K562 (cell line): ENCODE measurements at places on chromosomes 2 and 18. TPM values are rescaled to one million over a fixed set of nuclear protein-coding genes. Genes with fewer than 3 reads are reported as not detected.

- no peak for DNase-seq
Measured at GRCh38 chr2:209878701-209879100, 107.1 kb downstream of the UNC80 start.

- DNase-seq, result no peak
Measured at GRCh38 chr2:86186431-86186830, 8.8 kb downstream of the IMMT start.

GRCh38 chr18:48540251-48541025 lies 1.6 kb downstream of the CTIF start:
- DNase-seq, result peak; percentile 79

DNA sequence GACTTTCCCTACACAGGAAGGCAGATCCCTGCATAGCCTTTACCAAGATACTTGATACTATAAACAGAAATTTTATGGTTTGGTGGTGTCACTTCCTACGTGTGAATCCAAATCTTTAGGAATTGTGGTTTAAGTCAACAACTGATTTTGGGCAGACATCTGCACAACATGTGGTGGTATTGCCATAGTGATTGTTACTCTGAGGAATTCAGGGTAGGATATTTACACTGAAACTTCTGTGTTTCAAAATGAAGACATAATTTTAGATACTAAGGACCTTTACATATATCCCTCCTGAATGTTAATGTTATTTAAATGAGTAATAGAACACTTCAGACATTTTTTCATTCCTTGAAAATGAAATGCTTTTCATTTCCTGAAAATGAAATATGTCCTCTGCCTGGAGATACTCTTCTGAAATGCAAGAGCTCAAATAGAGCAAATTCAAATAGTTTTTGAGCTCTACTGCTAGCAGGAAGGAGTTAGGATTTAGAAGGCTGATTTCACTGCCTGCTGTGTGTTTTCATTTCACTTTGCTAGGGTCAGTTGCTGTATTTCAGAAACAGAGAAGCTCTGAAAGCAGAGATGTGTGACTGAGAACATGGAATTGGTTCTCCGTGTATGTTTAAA lies 77.2 kb downstream of the MDH1 start:
- no peak for DNase-seq

The RAMP1 gene
- total RNA-seq, result 0.29 TPM in 1 of 2 replicates, not detected in the other

The NABP1 gene
- 24.5 and 28.1 TPM in 2 replicates for total RNA-seq

The GLB1L gene
- total RNA-seq, result 2.7 and 3.6 TPM in 2 replicates

The REG3A gene
- 0.31 TPM in 1 of 2 replicates, not detected in the other for total RNA-seq

The GPR155 gene
- 0.11 TPM in 2 replicates for total RNA-seq

The DYSF gene
- 0.80 and 0.87 TPM in 2 replicates for total RNA-seq
